H1 (cell line): ENCODE measurements at places on chromosomes 1 and 21.

GRCh38 chr1:37685722-37686121, 6.6 kb upstream of the CDCA8 start:
- DNase-seq, result no peak

GRCh38 chr1:8358241-8358896, 40.5 kb downstream of the SLC45A1 start:
- DNase-seq, result no peak

GRCh38 chr1:167630568-167631385, 745 bp downstream of the RCSD1 start:
- DNase-seq, result no peak

GRCh38 chr1:181083842-181084605, 4.5 kb upstream of the IER5 start:
- no peak for DNase-seq
